Sigmoid colon (tissue), 7 donors: ENCODE measurements at places on chromosomes 5 and 9.
A peak's percentile ranks its signal among the peaks of the same experiment; 100 is the strongest.

GRCh38 chr5:73786043-73786831 is 160.2 kb downstream of the ARHGEF28 start:
- no peaks in the 10 kb centered on the region for H3K36me3 ChIP-seq
- DNase-seq = no peak
- H3K27ac ChIP-seq = no peak overlapping the region
- H3K4me1 ChIP-seq = no peaks in the 10 kb centered on the region
- H3K27me3 ChIP-seq = no peaks in the 10 kb centered on the region
- H3K4me3 ChIP-seq = no peak overlapping the region

GRCh38 chr5:17305017-17305416 is 87.6 kb downstream of the BASP1 start:
- H3K36me3 ChIP-seq = no peaks in the 10 kb centered on the region
- H3K4me3 ChIP-seq = no peak overlapping the region
- no peak for DNase-seq
- H3K27ac ChIP-seq = no peak overlapping the region
- no peaks in the 10 kb centered on the region for H3K4me1 ChIP-seq

- H3K27me3 ChIP-seq = no peaks in the 10 kb centered on the region
- H3K27ac ChIP-seq = no peak overlapping the region
- no peaks in the 10 kb centered on the region for H3K4me1 ChIP-seq
- H3K36me3 ChIP-seq = no peaks in the 10 kb centered on the region
Observed at GRCh38 chr9:111287127-111287526, 42.9 kb downstream of the OR2K2 start.

DNA sequence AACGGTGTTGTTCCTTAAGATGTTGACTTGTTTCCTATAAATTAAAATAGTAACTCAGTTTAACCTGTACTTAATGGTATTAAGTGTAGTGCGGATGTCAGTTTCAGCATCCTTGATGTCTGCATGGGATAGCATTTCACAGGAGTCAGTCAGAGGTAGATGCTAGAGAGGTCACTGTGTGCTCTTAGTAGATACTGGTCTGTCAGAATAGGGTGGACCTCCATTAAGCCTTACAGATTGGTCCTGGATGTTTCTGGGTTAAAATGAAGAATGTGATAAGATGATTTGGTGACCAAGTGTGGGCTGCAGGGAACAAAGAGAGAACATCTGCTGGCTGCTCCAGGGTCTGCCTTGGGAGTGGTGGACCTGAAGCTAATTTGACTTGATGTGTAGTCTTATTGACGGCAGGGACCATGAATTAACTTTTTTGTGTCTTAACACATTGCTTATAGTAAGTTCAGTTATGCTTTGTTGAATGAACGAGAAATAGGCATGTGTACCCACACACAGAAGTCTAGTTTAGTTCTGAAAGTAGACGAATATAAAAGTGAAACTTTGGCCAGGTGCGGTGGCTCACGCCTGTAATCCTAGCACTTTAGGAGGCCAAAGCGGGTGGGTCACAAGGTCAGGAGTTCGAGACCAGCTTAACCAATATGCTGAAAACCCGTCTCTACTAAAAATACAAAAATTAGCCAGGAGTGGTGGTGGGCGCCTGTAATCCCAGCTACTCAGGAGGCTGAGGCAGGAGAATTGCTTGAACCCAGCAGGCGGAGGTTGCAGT is 12.5 kb downstream of the RAB24 start:
- no peak overlapping the region for H3K27ac ChIP-seq
- no peaks in the 10 kb centered on the region for H3K4me1 ChIP-seq
- peaks cover 65% of the 10 kb centered on the region for H3K36me3 ChIP-seq
- H3K4me3 ChIP-seq = no peak overlapping the region
- no peak for DNase-seq

GRCh38 chr5:68334553-68334886 is 119.0 kb downstream of the PIK3R1 start:
- H3K27me3 ChIP-seq = no peaks in the 10 kb centered on the region
- no peaks in the 10 kb centered on the region for H3K4me1 ChIP-seq
- no peak overlapping the region for H3K4me3 ChIP-seq
- no peaks in the 10 kb centered on the region for H3K36me3 ChIP-seq
- no peak for DNase-seq

- no peaks in the 10 kb centered on the region for H3K27me3 ChIP-seq
- no peak overlapping the region for H3K4me3 ChIP-seq
- no peak for DNase-seq
- H3K4me1 ChIP-seq = no peaks in the 10 kb centered on the region
Observed at GRCh38 chr9:107932601-107933000, 443.0 kb upstream of the KLF4 start.

DNA sequence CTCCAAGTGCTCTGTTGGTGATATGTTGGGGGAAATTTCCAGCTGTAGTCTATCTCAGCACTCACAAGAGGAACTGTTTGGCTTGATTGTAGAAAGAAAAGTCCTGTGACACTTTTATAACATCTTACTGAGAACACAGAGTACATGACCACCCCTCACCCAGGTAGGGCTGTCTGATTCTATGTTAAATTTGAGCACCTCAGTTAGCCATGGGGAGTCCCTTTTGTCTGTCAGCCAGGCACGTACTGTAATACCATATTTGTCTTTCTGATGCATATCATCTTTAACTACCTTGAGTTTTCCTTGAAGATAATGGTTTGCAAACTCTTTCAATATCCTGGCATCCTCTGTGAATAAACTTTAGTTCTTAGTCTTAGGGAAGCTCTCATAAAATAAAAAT is 164.5 kb downstream of the IZUMO3 start:
- no peaks in the 10 kb centered on the region for H3K27me3 ChIP-seq
- no peak overlapping the region for H3K27ac ChIP-seq
- H3K4me1 ChIP-seq = no peaks in the 10 kb centered on the region
- no peak for DNase-seq
- no peaks in the 10 kb centered on the region for H3K36me3 ChIP-seq
- H3K4me3 ChIP-seq = no peak overlapping the region

- no peaks in the 10 kb centered on the region for H3K27me3 ChIP-seq
- no peak overlapping the region for H3K27ac ChIP-seq
- no peaks in the 10 kb centered on the region for H3K36me3 ChIP-seq
- no peak for DNase-seq
- no peak overlapping the region for H3K4me3 ChIP-seq
Observed at GRCh38 chr9:130526193-130526853, 53.1 kb upstream of the FUBP3 start.

DNA sequence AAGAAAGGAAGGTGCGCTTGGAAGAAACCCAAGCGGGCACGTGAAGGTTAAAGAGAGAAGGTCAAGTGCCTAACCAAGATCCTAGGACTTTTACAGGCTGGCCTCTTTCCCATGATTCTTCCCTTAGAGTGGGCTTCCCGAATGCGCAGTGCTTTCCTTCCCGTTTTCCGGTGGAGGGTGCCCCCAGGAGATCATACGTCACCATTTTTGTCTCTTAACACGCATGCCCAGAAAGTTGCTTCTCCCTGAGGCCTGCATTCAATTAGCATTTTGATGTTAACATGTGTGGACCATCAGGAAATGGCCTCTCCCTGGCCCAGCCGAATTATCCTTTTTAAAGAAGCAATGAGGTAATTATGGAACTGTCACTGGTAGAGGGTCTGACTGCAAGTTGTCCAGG is 1.9 kb upstream of the RUSC2 start:
- H3K27me3 ChIP-seq = no peaks in the 10 kb centered on the region
- H3K27ac ChIP-seq = peak overlapping the region; percentile 98
- H3K4me3 ChIP-seq = no peak overlapping the region
- no peaks in the 10 kb centered on the region for H3K36me3 ChIP-seq
- peaks cover 16% of the 10 kb centered on the region for H3K4me1 ChIP-seq
- no peak for DNase-seq

- no peaks in the 10 kb centered on the region for H3K4me1 ChIP-seq
Observed at GRCh38 chr9:31492229-31492628, 892.2 kb upstream of the ACO1 start.

- H3K4me1 ChIP-seq = peaks cover 61% of the 10 kb centered on the region
- peak within 1 kb of the TSS; percentile 34 for H3K4me3 ChIP-seq
- H3K27ac ChIP-seq = peak within 1 kb of the TSS; percentile 5
- H3K36me3 ChIP-seq = no peaks in the 10 kb centered on the region
Observed at GRCh38 chr5:138874771-138875551, at the start of gene LRRTM2. Gene LRRTM2 (minus strand): TSS chr5:138875335. CDS start chr5:138874911, 424 bp downstream.
